ENCODE measurements at places on chromosomes 7 and 10.
A peak's percentile ranks its signal among the peaks of the same experiment; 100 is the strongest.

- DNase-seq, result no peak
Measured at GRCh38 chr7:38558761-38559345, 72.3 kb downstream of the AMPH start.

GRCh38 chr7:82360591-82361368 lies 82.8 kb downstream of the CACNA2D1 start:
- no peak for DNase-seq

DNA sequence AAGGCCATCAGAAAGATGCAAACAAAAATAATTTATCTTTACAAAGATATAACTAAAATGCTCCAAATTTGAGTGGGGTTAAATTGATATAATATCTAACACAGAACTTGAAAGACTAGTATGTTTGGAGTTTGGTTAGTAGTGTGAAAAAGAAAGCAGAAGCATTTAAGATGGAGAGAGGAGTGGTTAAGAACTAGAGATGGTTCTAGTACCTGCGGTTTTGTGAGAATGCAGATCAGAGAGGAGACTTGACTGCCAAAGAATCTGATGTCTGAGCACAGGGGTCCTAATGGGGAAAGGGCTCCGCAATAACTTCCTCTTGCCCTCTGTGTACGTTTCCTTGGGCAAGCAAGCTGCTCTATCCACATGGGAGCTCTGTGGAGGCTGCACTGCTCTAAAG lies 506.8 kb upstream of the COBL start:
- no peak for DNase-seq

DNA sequence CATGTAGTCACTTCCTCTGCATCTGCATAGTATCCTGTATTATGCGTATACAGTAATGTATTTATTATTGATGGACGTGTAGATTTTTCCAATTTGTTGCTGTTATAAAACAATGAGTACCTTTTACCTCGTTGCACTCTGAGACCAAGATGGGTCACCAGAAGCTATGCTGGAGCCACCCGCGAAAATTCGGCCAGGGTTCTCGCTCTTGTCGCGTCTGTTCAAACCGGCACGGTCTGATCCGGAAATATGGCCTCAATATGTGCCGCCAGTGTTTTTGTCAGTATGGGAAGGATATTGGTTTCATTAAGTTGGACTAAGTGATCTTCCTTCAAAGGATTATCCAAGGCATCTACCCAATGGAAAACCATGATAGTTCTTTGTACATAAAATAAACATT lies 1.0 kb downstream of the PSMC2 start:
- DNase-seq, result no peak

DNA sequence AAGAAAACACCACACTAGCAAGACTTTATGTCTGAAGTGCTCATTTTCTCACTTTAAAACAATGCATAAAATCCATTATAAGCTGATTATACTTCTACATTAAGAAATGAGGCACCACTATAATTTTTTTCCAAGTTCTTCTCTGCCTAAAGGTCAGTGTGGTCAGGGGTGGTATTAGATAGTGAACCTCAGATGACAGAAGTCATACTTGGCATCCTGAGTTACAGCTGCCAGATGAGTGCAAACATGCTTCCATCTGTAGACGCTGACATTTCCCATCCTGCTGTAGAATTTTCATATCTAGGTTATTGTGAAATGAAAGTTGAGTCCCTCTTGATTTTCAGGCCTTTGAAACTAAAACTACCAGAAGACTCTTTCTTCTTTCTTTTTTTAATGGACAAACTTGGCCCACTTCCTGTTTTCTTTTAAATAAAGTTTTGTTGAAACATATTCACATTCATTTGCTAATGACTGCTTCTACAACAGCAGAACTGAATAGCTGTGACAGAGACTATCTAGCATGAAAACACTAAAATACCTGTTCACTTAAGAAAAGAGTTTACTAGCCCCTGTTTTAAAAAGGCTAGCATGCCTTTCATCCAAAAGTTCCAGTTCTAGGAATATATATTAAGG lies 900.8 kb downstream of the XPNPEP1 start:
- no peak for DNase-seq

DNA sequence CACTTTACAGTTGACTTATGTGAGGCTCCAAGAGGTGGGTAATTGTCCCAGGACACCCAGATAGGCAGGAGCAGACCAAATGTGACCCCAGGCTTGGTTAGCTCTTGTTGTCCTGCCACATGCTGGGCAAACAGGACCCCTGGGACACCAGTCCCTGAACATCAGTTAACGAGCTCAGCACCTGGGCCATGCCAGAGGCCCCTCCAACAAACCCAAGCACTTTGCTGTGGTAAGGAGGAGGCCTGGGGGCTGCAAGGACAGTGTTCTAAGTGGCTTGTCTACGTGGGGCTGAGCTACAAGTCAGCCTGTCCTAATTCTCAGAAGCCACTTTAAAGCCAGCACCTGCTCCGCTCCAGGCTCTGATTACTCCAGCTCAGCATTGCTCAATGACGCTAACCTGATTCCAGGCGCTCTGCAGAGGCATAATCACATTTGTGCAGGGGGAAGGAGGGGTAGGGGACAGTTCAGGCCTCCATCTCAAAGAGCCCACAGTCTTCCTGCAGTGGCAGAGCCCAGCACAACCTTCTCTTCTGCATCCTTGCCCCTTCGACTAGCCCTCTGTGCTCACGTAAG lies 57.2 kb downstream of the DDC start:
- DNase-seq, result no peak

DNA sequence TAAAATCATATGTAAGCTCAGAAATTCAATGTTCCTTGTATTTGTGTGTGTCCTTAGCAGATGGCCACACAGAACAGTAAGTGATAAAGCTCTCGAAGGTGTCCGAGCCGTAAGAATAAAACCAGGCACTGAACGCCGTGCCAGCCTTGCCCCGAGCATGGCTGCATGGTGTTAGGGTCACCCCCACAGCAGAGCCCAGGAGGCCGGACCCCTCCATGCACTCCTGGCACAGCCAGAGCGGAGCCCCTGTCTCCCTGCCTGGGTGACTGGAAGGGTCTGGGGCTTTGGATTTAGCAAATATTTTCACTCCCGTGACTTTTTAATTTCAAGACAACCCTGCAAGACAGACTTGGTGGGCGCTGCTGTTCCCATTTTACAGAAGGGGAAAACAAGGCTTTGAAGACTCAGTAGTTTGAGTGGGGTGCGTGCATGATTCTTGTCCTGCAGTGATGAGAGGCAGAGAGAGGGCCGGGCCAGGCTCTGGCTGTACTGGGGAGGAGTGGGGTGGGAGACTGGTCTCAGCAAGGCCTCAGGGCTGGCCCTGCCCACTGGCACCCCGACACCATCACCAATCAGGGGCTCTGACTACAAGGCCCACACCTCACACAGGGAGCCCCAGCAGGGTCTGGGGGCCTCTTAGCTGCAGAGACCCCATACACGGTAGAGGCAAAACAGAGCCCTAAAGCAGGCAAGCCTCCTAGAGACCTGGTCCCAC lies 39.4 kb downstream of the VIPR2 start:
- DNase-seq, result no peak

DNA sequence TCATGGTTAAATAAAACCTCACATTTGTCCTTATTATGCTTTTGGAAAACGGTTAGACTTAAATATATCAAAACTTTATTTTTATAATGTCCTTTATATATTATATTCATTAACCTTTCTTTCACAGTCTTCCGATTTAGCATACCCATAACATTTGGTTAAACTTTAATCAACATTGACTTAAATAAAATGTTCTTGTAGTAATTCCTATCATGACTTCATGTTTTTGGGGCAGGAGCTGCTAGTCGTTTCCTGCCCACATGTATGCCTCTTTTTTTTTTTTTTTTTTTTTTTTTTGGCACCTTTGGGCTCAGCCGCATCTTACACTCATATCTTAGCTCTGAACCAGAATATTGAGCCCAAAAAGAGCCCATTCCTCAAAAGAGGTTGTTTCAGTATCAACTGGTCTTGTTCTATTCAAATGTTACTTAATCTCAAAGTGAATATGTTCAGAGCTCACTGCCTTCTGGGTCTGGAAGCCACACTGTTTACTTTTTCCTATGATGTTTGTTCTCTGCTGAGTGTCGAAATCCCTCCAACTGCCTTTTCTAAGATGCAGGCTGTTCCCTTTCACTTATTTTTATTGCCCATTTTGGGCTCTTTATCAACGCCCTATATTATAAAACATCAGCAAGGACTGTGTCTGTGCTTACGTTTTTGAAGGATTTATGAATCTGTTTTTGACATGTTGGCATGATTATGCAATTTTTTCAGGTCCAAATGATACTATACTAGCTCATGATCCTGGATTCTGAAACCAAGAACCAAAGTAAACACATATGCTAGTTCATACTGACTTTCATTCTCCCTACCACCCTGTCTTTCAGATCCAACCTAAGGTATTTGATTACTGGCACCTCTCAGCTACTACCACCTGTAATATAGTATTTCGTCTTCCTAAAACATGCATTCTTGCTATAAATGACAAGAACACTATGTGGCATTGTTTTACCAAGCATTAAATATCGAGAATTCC lies 914.4 kb downstream of the PCDH15 start:
- DNase-seq, result no peak

DNA sequence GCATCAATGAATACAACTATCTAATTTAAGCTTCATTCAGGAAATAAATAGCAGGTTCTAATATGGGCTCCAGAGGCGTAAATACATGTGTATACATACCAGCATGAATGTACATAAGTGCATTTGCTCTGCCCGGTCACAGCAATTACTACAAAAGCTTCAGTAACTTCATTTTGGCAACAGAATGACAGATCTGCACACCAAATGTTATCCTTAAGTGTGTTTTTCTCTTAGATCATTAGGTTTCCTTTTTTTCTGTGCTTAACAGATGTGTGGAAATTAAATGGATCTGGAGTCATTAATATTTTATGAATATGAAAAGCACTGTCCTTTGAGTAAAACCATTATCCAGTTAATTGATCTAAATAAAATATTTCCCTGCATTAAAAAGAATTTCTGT lies 159.0 kb upstream of the MEOX2 start:
- no peak for DNase-seq

DNA sequence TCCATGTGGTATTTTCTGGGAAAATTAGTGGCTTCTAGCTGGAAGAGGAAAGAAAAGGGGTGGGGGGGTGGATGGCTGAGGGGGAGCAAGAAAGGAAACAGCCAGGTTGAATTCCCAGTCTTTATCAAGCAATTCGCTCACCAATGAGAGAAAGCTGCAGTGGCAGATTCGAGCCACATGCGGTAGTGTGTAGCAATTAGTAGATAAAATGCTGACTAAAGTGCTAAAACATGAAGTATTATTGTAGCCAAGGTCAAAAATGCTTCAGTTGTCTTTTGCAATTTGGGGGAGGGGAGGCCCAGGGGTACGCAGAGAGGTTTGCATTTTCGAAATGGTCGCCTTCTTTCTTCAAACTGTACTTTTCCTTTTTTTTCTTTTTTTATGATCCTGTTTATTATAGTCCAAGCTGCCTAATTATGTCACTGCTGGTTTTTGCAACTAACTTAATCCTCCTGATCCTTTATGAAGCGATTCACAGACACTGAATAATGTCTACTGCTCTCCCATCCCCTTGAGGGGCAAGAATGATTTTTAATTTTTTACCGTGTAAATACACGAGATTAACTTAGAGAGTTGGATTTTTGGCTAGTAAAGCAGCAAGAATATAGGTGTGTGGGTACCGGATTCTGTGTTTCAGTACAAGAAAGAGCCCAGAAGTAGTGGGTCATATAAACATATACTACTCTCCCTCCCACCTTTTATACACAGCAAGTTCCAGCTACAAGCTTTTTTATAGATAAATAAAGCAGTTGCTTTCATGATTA lies 3.6 kb upstream of the ARID5B start:
- DNase-seq, result no peak

DNA sequence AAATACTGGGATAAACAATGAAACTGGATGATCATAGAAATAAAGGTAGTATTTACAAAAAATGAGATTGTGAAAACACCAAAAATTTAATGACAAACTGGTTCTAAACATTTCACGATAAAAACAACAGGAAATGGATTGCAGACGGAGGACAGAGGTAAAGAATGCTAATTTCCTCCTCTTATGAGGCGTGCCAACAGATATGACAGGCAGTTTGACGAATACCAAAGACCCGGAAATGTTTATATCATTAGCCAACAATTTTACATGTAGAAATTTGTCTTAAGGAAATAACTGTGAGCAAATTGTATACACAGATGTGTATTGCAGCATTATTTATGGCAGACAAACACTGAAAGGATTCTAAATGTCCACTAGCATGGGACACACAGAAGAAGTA lies 162.0 kb upstream of the MGMT start:
- DNase-seq, result no peak

- DNase-seq, result peak; percentile 62
Measured at GRCh38 chr7:43584195-43584586, 1.3 kb downstream of the STK17A start.

Measured in GM04504 (cell line).